HS-27A (cell line): ENCODE measurements at places on chromosomes 2 and 18.

DNA sequence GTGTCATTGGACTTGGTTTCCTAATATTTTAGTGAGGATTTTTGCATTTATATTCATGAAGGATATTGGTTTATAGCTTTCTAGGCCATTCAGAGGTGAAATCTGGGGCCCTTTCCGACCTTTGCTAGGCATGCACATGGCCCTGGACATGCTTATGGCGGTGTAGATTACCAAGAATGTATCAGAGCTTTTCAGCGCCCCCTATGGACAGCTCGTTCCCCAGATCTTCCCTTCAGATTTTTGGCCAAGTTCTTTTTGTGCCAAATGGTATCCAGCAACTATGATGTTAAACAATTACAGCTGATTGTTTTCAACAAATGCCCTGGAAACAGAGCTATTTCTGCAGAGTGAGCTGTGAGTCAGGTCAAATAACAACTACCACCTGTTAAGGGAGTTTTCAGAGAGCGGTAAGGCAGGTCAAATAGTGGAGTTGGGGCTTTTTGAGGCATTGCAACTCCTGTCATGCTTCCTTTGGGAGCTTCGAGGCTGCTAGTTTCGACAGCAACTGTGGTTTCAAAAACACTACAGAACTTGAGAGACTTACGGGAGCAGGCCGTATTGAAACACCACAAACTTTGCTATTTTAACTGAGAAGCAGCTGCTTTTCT, 188.3 kb downstream of the ZNF516 start:
- no peak for DNase-seq

DNA sequence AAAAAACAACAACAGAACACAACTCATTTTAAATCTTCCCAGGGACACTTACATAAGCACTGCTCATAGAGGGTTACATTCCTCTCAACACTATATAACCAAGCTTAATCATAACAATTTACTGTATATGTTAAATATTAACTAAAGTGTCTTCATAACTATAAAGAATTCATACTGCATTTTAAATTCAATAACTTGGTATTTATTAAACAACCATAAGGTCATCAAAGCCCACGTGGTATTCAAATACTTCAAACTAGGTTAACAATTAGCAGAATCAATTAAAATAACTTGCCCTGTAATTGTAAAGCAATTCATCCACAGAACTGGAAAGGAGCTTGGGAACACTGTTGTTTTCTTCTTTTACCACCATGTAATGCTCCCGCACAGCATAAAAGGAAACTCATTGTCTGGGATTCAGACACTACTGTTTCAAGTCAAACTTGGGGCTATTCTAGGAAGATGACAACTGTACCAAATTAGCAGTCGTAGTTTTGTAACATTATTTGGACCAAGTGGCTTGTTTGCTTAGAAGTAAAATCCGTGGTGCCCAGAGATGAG, 10.4 kb downstream of the GAREM1 start:
- no peak for DNase-seq

DNA sequence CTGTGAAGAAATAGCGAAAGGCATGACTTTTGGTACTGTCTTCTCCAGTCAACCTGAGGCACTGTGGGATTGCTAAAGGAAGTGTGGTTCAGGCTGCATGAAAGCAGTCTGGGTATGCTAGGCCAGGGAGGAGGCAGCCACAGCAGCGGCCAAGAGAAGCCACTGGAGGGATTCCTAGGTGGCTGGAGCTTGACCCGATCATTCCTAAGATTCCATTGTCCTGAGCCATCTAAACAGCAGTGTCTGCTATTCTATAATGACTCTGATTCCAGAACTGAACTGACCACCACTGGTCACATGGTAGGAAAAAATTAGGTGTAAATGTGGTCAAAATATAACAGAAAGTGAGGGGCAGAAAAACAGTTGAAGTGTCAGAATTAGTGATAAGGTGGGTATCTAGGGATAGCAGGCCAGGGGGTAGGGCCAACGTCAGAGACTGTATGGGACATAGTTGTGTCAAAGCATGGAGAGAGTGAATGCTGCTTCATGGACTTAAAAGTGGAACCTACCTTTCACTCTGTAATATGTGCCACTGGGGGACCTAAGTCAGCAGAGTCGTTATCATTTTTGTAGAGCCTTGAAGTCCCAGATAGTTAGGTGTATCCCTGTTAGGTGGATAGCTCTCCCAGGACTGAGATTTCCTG, 204.6 kb downstream of the CTNNA2 start:
- DNase-seq: peak; percentile 99

DNA sequence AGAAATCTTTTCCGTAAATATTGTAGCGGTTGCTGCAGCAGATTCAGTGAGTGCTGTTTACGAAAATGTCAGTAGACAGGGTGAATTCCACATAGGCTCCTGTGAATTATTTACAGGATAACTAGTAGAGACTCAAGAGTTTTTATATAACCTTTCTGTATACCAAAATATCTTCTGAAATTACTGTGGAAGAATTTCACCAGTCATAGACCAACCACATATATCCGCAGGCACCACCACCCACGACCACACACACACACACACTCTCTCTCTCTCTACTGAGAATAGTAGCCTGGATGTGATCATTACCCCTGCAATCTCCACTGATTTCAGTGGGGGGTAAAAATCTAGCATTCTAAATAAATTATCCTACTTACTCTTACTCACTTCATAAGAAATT, 341.8 kb downstream of the RBM43 start:
- no peak for DNase-seq

GRCh38 chr2:121513597-121514333, 16.9 kb upstream of the RNU4ATAC start:
- no peak for DNase-seq

DNA sequence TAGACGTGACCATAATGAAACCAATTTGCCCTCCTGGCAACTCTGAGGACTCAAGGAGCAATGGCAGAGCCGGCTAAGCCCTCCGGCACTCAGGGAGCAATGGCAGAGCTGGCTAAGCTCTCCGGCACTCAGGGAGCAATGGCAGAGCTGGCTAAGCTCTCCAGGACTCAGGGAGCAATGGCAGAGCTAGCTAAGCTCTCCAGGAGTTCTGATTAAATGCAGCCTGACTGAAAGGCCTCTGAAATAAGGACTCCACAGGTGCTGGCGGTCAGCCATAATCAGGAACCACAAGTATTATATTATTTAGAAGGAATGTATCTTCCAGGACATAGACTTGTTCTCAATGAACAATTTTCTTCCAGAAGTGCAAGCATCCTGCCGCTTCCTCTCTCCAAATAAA, 65.2 kb downstream of the C2orf76 start:
- no peak for DNase-seq

- no peak for DNase-seq
These were observed 11.4 kb downstream of the IL1F10 start for GRCh38 chr2:113079131-113079530.

DNA sequence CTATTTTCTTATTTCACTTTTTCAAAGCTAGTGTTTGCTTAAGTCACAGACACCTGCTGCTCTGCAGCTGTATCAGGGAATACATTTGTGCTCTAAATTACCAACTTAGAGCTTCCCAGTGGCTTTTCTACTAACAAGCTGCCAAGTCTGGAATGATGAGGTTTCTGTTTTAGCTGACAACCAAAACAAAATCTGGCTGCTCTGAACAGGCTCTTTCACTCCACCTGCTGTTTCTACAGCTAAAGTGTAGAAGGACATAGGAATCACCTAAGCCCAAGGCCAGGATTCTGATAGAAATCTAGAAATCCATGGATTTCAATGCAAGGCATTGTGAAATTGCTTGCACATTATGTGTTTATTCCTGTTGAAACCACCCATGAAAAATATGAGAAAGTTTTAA, 201.2 kb downstream of the SUCLG1 start:
- no peak for DNase-seq
